ENCODE measurements at places on chromosomes 11 and 22. TPM values are rescaled to one million over a fixed set of nuclear protein-coding genes. Genes with fewer than 3 reads are reported as not detected.

- no peak for DNase-seq
These were observed 50.0 kb downstream of the TTC28 start for GRCh38 chr22:28629420-28630176.

- DNase-seq: peak; percentile 35
These were observed 718 bp downstream of the LTBP3 start for GRCh38 chr11:65557280-65558001.

- DNase-seq: no peak
These were observed 37.9 kb downstream of the KCNQ1 start for GRCh38 chr11:2482745-2483144.

DNA sequence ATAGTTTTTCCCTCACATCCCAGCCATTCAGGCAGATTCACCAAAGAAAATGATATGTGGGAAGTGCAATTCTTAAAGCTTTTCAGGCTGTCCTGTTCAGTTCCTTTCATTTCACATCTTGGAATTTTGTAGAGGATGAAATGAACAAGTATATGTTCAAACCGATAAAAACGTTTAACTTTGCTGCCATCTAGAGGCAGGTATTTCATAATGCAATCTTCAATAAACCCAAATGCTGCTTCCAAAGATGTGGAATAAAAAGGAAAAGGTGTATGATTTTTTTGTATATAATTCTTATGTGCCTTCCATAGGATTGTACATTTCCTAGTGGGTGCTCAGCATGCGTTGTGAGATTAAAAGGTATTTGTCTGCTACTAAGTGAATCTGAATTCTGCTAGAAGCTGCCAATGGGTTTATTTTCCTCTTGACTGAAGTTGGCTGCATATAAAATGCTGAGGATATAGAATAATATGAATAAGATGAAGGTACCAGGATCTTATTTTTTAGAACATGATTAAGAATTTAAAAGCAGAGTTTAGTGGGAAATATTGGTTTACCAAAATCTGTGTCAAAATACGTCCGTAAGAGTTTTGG lies 199.3 kb downstream of the PGR start:
- no peak for DNase-seq

DNA sequence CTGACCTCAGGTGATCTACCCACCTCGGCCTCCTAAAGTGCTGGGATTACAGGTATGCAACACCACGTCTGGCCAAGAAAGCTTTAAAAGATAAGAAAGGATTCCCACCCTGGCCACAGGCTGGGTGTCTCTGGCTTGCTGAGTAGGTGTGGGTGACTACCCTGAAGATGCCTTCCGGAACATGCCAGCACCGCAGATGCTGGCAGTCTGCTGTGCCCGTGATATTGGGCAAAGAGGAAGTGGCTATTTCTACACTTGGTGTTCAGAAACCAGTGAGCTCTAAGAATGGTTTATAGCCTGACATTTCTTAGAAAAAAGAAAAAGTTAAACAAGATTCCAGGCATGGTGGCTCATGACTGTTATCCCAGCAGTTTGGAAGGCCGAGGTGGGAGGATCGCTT lies 6.1 kb downstream of the MRPL11 start:
- DNase-seq: no peak

- DNase-seq: no peak
These were observed 867.4 kb downstream of the NTM start for GRCh38 chr11:132237781-132238180.

DNA sequence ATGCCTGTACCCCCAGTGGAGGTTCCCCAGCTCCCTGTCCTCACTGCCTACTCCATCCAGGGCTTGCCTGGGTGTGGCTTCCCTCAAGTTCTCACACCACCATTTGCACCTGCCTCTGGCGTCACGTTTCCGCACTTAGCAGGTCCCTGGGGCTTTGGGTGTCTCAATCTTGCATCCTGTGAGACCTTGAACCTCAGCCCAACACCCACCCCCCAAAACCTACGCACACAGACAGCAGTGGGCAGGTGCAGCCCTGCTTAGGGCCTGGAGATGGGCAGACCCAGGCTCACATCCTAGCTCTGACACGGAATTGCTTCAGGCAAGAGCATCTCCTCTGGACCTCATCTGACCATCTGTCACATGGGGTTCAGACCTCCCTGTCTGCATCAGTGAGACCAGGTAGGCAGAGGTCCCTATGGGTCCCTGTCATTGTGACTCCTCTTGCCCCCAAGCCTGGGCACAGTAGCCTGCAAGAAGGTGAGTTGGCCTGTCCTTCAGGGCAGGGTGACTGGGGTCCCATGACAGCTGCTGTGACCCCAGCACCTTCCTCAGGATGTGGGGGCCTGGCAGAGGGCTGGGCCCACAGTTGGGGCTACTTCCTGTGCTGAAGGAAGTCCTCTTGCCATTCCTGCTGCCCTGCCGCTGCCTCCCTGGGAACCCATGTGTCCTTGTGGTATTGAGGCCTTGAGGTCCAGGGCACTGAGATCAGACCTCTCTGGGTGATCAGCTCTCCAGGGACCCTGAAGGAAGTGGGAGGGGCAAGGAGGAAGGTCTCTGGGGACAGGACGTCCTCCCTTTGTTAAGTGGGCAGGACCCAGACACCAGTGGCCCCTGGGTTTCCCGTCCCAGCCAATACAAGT lies 2.0 kb downstream of the SIPA1 start:
- DNase-seq: no peak

DNA sequence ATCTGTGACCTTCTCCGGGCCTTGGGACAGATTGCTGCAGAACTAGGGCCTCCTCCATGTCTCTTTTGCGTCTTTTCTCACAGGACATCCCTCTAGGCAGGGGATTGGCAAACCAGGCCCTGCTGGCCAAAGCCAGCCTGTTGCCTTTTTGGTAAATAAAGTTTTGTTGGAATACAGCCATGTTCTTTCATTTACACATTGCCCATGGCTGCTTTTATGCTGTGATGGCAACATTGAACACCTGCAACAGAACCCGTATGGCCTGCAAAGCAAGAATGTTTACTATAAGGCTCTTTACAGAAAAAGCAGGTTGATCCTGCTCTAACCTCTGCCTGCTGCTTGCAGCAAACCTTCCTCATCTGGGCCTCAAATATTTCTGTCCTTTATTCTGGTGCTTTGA lies 56.8 kb upstream of the B3GAT1 start:
- DNase-seq: no peak

- no peak for DNase-seq
These were observed 93.2 kb upstream of the FAT3 start for GRCh38 chr11:92131289-92131865.

GRCh38 chr22:34129691-34130486 lies 209.6 kb upstream of the LARGE1 start:
- no peak for DNase-seq

DNA sequence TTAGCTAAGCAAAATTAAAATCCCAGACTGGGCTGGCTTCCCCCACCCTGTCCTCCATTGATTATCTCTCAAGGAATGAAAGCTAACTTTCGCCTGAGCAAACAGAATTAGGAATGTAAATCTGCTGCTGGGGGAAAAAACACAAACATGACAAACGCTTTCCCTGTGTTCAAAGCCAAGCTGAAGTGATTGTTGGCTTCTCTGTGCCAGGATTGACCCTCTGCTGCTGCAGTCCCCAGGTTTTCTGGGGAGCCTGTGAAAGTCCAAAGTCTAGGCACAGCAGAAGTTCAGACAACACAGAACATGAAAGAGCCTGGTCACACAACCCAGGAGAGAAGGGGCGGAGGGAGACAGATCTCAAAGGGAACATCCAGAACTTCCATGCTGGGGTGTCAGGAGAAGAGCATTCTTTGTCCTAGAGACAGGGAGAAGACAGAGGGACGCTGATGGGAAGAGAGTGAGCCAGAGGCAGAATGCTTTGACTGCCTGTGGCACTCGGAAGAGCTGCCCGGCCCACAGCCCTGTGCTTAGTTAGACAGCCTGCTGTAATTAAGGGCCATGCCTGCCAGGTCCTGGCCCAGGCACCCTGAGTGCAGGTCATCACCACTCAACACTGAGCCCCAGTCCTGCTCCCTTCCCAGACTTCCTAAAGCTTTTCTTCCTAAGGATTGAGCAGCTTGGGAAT lies 6.9 kb downstream of the PATZ1 start:
- DNase-seq: no peak

DNA sequence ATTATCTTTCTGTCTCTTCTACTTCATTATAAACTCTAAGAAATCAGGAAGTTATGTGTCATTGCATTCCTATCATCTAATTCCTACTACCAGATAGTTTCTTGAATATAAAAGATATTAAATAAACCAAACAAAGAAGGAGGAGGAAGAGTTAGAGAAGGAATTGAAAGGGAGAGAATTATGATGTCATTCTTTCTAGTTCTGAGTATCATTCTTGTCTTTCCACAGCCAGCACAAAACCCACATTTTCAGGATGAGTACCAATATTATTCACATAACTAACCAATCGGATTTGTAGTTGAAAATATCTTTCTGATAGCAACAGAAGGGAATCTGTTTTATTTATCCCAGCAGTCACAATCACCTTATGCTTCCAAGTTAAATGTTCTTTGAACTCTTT lies 13.3 kb downstream of the MS4A13 start:
- no peak for DNase-seq

DNA sequence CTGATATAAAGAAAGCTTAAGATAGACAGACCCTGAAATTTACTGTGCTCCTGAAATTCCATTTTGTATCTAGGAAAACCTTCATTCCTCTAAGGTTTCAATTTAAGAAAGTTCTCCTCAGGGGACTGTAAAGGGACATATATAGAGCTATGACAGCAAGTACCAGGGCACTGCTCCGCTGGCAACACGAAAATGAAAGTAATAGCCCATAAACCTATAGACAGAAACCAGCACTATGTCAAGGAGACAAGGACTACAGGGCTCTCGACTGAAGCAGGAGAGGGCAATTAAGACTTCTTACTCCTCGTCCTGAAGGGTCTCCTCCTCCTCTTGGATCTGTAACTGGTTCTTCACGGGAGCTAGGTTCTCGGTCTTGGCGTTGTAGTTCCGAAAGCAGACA lies 6.9 kb downstream of the FEZ1 start:
- DNase-seq: no peak

- no peak for DNase-seq
These were observed 43.1 kb downstream of the BRD1 start for GRCh38 chr22:49784630-49784971.

- no peak for DNase-seq
These were observed 8.6 kb downstream of the NECTIN1 start for GRCh38 chr11:119720311-119720913.

- DNase-seq: no peak
These were observed 171.3 kb downstream of the BLID start for GRCh38 chr11:121944556-121945230.

DNA sequence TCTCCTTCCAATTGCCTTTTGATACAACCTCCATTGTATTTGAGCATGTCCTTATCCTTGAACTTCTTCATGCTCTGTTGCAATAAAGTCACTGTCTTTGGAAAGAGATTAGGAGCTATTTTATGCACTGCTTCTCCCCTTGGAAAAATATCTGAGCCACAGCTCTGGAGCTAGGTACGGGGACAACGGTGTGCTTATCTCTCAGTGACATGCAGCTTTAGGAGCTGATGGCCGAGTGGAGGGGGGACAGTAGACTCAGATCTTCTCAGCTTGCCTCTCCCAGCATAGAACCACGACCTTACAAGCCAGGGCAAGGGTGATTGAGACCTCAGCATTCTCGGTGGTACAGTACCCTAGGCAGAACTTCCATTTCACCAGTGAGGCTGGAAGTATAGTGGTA lies 64.1 kb downstream of the HORMAD2 start:
- DNase-seq: no peak

- no peak for DNase-seq
These were observed 122.1 kb downstream of the CSNK2A3 start for GRCh38 chr11:11230802-11231562.

DNA sequence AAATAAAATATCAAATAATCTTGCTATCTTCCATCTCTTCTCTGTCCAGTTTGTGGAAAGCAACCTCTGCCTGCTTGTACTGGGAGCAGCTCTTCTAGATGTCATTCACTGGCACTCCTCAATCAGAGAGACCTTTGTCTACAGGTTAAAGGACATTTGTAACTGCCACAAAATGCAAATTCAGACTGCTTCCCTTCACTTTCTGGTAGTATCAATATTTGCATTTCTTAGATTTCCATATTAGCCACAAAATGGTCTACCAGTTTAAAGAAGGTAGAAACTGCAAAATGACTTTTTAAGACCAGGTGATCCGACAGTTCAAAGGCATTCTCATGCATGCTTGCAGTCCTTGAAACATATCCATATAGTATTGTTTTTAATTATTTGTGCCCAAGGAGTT lies 51.7 kb upstream of the RCN1 start:
- DNase-seq: no peak

GRCh38 chr11:19633276-19633675 lies 79.4 kb upstream of the NAV2 start:
- peak; percentile 63 for DNase-seq

DNA sequence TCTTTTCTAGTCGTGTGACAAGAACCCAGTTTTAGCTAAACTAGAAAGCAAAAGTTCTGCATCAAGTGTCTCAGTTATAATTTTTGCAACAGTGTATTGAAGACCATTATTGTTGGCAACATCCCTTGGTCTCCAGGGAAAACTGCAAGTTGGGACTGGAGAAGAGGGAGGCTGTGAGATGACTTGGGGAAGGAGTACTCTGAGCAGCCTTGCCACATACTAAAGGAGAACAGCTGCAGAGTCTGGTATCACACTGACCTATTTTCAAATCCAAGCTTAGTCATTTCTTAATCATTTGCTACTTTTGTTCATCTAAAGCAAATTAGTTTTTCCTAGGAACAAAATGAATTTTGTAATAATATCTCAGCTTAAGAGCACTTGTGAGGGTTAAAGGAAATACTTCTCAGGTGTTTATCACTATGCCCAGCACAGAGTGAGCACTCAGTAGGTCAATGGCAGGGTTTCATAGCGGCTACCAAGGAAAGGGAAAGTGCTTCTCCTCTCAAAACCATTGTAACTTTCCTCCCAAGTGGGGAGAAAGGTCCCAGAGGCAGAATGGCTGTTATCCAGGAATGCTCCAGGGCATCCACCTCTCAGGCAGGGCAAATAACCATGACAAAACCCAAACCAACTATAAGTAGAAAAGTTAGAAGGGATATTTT lies 247.1 kb downstream of the C11orf87 start:
- no peak for DNase-seq

NLRP14 gene
- 0.33 TPM for total RNA-seq

GGTLC2 gene
- total RNA-seq: not detected

TREH gene
- total RNA-seq: 2.0 TPM

TSPAN32 gene
- total RNA-seq: 5.9 TPM

RBMXL2 gene
- total RNA-seq: not detected

TTC28 gene
- 87.3 TPM for total RNA-seq

SLC37A2 gene
- total RNA-seq: 2.0 TPM

ESAM gene
- total RNA-seq: 11.7 TPM

SCGB1C1 gene
- not detected for total RNA-seq

TRIM48 gene
- not detected for total RNA-seq

TSKU gene
- 51.7 TPM for total RNA-seq

GAS2 gene
- total RNA-seq: 24.6 TPM

WBP2NL gene
- 5.2 TPM for total RNA-seq

Measured in body of pancreas (tissue), 4 donors.